Activated gamma-delta T cell treated with Interleukin-2 at 50 U/mL for 16 hours (primary cell): ENCODE measurements at places on chromosomes 6 and 20.

DNA sequence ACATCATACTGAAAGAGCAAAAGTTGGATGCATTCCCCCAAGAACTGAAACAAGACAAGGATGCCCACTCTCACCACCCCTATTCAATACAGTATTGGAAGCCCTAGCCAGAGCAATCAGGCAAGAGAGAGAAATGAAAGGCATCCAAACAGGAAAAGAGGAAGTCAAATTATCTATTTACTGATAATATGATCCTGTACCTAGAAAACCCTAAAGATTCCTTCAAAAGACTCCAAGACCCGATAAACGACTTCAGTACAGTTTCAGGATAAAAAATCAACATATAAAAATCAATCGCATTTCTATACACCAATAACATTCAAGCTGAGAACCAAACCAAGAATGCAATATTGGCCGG, 14.5 kb downstream of the CDK19 start:
- DNase-seq = no peak

- DNase-seq = no peak
Observed at GRCh38 chr6:37177935-37178517, 8.1 kb downstream of the PIM1 start.

GRCh38 chr20:20413810-20414281, 45.9 kb downstream of the INSM1 start:
- DNase-seq = no peak

- DNase-seq = no peak
Observed at GRCh38 chr6:155275808-155276480, 12.1 kb downstream of the CLDN20 start.

DNA sequence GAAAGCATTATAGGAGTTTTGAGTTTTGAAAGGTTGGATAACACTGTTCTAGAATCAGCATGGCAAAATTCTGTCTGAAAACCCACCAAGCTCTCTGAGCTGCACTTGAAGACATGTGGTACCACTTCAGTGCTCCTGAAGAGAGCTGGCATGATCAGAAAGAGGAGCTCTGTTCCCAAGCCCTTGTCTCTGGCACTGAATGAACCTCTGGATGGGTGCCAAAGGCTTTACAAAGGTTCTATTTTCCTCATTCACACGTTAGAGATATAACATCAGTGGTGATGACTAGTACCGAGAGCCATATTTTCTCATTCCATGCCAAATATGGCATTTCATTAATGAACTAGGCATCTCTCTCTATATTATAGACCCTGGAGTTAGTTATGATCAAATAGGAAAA, 301.8 kb upstream of the ID4 start:
- DNase-seq = no peak

DNA sequence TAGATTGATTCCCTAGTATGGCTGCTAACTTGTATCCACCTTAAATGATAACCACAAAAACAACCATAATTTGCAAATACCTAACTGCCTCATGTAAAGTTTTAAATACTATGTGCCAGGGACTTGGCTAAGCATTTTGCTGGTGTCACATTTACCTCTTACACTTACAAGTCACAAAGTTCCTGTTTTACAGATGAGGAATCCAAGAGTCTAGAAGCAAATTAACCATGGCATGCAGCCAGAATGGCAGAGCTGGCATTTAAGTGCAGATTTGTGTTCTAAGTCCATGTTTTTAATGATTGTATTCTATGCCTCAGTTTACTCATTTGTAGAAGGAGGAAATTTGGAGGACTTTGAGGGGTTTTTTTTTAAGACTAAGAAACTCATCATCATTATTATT, 696.7 kb downstream of the PTPRT start:
- DNase-seq = no peak

- DNase-seq = no peak
Observed at GRCh38 chr20:6685181-6685582, 82.3 kb upstream of the BMP2 start.

GRCh38 chr6:29236060-29236459, 65.4 kb downstream of the OR2J2 start:
- DNase-seq = no peak
